ENCODE measurements at places on chromosomes 2 and 18. TPM values are rescaled to one million over a fixed set of nuclear protein-coding genes. Genes with fewer than 3 reads are reported as not detected.
A peak's percentile ranks its signal among the peaks of the same experiment; 100 is the strongest.

DNA sequence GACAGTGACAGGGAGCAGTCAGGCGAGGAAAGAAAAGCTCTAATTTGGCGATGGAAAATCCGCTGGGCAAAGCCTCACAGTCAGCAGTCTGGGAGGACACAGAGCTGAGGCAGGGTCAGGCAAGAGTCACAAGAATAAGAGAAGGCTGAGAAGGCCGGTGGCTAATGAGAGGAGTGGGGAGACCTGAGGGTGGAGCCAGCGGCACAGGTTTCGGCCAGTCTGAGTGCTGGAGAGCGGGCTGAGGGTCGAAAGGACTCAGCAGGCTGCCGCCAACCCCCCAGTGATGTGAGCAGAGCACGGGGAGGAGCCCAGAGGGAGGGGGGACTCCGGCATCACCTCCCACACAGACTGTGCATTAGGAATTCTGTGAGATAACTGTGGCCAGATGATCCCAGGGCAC, 500.6 kb upstream of the MYT1L start:
- DNase-seq, result no peak

GRCh38 chr18:13638719-13639595, 87.4 kb downstream of the FAM210A start:
- no peak for DNase-seq

GRCh38 chr2:205959521-205959920, 126.5 kb downstream of the INO80D start:
- no peak for DNase-seq

- no peak for DNase-seq
Observed at GRCh38 chr2:163771596-163771995, 35.8 kb upstream of the FIGN start.

- no peak for DNase-seq
Observed at GRCh38 chr2:207417301-207417718, 112.5 kb upstream of the CREB1 start.

- DNase-seq, result no peak
Observed at GRCh38 chr2:181458871-181459270, 1.7 kb downstream of the ITGA4 start.

DNA sequence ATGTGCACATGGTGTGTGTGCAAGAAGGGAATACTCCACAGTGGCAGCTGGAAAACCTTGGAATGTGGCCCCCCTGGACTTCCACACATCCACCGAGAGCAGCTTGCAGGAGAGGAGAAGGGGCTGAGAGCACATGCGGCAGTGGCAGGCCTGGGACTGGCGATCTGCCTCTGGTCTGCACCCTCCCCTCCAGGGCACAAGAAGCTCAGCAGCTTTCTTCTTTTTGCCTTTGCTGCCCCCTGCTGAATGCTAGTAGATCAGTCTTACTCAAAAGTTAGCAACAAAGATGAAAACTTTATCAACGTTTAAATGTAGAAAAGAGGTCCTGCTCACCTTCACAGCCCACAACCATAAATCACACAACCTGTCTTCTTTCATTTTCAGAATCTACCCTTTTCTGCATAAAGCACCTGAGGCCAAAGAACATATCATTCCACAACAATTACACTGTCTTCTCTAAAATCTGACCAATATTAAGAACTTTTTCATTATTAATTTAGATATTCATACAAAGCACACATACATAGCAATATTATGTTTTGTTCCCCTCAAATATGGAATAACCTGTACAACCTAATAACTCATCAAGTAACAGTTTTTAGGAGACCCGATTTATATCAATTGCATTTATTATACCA, 34.6 kb downstream of the TGFBRAP1 start:
- no peak for DNase-seq

DNA sequence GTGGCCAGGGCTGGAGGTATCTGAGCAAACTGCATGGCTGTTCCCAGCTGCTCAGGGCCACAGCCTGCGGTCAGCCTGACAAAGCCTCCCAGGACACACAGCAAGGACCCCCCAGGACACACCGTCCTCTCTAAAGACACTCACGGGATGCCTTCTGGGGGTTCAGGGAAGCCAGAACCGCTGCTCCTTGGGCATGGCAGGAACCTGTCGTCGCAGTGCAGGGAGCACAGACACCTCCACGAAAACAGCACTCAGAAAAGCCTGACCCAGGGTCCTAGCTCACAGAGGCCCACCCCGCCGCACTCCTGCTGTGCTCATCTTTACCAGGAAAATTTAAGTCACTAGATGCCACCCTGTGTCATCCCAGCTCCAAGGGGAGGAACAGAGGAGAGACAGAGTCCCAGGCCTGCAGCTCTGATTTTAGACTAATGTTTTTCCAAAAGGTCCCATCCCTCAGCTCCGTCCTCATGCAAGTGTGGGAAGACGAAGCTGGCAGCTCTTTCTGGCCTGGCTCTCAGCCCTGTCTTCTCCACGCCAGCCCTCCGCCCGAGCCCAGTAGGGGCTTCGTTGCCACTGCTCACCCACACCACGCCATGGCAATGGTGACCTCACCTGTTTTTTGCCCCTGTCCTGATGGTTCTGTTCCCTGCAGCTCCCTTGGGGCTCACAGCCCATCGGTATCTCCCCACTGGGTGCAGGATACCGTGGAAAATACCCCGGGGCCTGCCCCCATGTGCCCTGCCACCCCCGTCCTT, 23.9 kb upstream of the SLC66A3 start:
- DNase-seq, result no peak

GRCh38 chr2:61411109-61411508, 59.8 kb downstream of the USP34 start:
- no peak for DNase-seq

DNA sequence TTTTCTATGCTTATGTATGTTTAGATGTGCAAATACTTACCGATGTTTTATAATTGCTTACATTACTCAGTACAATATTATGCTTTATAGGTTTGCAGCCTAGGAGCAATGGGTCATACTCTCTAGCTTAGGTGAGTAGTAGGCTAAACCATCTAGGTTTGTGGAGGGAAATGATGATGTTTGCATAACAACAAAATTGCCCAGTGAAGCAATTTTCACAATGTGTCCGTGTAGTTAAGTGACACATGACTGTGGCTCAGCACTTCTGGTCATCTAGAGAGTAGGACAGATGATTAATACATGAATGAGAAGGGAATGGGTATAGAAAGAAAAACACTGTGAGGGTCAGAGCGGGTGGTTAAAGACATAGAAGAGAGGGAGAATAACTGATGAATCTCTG, 2116.2 kb upstream of the PIK3C3 start:
- no peak for DNase-seq

DNA sequence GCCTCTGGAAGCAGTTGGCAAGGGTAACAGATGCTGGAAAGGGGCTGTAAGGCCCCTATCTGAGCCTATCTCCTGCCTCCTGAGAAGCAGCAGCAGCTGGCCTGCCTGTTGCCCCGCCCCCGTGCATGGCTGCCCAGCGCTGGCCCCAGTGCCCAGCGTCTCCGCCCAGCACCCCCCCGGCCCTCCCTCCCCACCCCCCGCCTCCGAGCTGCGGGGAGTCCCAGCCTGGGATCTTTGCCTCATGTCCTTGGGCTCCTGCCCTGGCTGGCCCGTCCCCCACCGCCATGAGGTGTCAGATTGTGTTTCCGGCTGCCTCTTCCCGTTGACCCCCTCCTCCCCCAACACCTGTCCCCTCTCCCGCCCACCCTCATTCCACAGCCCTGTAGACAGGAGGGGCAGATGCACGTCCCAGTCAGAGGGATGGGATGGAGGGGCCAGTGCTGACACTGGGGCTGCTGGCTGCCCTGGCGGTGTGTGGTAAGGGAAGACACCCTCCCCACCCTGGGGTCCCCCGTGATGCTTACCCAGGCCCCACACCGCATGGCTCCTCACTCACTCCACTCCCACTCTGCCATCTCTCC, at the start of gene CHRND:
Gene CHRND (plus strand): TSS at position 370 of the 581 bp plus-strand sequence. CDS start 56 bp downstream, at position 426.
- no peak for DNase-seq

DNA sequence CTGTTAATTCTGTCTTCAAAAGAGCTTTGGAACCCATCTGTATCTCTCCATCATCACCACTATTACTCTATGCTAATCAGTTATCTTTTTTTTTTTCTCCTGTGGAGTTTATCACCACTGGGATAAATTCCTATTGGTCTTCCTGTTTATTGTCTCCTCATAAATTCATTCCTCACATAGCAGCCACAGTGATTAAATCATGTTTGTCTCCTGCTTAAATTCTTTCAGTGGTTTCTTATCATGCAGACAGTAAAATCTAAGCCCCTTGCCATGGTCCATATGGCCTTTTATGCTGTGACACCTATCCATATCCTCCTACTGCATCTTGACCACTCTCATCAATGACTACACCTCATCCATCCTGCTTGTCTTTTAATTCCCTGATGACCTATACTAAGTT, 239.8 kb upstream of the ZEB2 start:
- no peak for DNase-seq

DNA sequence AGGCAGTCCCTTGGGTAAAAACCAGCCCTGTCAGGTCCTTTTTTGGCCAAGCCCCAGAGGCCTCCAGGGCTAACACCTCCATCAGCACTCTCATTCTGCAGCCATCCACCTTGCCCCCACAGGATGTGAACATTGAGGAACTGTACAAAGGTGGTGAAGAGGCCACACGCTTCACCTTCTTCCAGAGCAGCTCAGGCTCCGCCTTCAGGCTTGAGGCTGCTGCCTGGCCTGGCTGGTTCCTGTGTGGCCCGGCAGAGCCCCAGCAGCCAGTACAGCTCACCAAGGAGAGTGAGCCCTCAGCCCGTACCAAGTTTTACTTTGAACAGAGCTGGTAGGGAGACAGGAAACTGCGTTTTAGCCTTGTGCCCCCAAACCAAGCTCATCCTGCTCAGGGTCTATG, 7.3 kb downstream of the IL1F10 start:
- DNase-seq, result no peak

- peak; percentile 70 for DNase-seq
Observed at GRCh38 chr18:7617738-7618422, 50.8 kb downstream of the PTPRM start.

DNA sequence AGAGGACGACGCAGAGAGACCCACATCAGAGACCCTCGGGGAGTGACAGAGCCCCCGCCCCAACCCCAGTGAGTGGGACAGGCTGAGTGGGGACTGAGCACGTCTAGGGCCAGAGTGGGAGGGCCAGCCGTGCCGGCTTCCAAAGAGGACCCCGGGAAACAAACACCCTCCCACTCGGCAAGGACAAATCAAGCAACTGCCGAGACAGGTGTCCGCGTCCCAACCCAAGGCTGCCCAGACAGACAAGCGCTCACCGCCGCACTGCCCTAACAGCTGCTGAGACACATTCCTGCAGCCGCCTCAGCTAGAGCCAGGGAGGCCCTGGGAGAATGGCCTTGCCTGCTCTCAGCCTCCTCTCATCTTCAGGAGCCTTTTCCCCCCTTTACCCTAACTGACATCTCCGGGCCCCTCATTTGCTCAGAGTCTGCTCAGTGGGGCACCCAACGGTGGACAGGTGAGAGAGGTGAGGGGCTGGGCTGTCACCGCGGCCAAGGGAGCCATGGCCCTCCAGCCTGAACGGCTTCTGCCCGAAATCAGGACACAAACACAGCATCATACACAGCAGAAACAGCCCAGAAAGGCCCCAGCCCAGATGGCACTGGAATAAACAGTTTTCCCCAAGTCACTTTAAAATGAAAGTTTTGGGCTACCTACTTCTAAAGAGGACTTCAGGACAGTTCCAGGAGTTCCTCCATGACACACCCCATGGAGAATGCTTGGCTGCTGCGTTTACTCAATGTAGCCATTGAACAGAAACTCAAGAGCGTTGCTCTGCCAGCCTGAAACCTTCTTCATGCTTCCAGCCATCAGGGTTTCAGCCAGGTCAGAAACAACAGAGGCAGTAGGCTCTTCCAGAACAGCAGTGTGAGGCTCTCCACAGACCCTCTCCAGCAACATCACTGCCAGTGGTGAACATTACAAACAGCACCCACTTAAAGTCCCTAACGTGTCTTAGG, 23.6 kb downstream of the SLC66A2 start:
- peak; percentile 46 for DNase-seq

GRCh38 chr2:70473101-70473722, 80.4 kb downstream of the TGFA start:
- DNase-seq, result no peak

GRCh38 chr2:136098441-136098840, 19.5 kb downstream of the CXCR4 start:
- no peak for DNase-seq

- peak; percentile 67 for DNase-seq
Observed at GRCh38 chr2:27086724-27087593, at the start of gene KHK. Gene KHK, plus strand, starts transcription at chr2:27086772. Its CDS starts 488 bp downstream, at chr2:27087260.

GRCh38 chr2:236743039-236743920, 173.7 kb downstream of the ACKR3 start:
- DNase-seq, result no peak

DNA sequence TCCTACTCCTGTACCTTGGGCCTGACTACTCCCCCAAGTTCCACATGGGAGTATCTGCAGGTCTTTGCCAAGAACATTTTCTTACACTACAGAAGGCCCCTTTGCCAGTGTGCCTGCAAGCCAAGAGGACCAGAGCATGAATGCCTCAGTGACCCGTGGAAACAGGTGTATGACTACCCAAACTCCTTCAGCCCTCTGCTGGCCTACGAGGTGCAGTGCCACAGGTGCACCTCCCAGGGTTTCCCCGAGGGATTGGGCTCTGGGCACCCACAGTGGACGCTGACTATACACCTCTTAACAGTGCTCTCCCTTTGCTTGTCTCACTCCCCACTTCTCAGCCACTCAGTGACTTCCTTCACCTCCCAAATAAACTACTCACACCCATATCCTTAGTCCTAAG, 91.4 kb downstream of the COL6A3 start:
- no peak for DNase-seq

GRCh38 chr2:58939388-58939787, 698.3 kb upstream of the FANCL start:
- DNase-seq, result no peak

DNA sequence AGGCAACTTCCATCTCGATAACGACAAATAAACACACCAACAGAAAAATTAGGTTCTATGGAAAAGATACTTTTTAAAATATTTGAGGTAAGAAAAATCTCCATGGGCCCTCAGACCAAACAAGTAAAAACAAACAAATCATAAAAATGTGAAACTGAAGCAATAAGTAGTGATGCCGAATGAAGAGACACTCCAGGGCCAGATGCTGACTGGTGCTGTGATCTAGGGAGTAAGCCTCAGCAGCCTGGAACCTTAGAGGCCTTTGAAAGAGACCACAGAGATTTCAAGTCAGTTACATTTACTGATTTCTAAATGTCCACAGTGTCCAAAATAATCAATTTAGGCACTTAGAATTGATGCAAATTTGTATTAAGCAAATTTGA, 1144.7 kb downstream of the CNTNAP5 start:
- DNase-seq, result no peak

- peak; percentile 81 for DNase-seq
Observed at GRCh38 chr2:68908392-68908970, 37.3 kb upstream of the BMP10 start.

The CYTIP gene
- 11.5 TPM for total RNA-seq

The KCNG2 gene
- total RNA-seq, result not detected

The UPP2 gene
- total RNA-seq, result not detected

The SMPD4 gene
- 38.2 TPM for total RNA-seq

The CACNB4 gene
- 1.0 TPM for total RNA-seq

The NEURL3 gene
- total RNA-seq, result 5.2 TPM

The FBXO15 gene
- total RNA-seq, result 0.43 TPM

The PRR30 gene
- total RNA-seq, result not detected

The SLC25A12 gene
- 19.9 TPM for total RNA-seq

The CHRND gene
- not detected for total RNA-seq

The LCLAT1 gene
- 27.1 TPM for total RNA-seq

The ERBB4 gene
- total RNA-seq, result not detected

All from mucosa of descending colon (tissue), 3 donors.